ENCODE measurements at places on chromosomes 1 and 21. TPM values are rescaled to one million over a fixed set of nuclear protein-coding genes. Genes with fewer than 3 reads are reported as not detected.

Gene IFI44
- not detected for polyA plus RNA-seq

Gene HMCN1
- polyA plus RNA-seq: 2.7 TPM

Gene LAMTOR2
- polyA plus RNA-seq: 113 TPM

Gene SPRR2A
- polyA plus RNA-seq: 0.43 TPM

Gene KCND3
- polyA plus RNA-seq: 0.18 TPM

Gene G0S2
- polyA plus RNA-seq: 8.2 TPM

Gene SEC22B
- polyA plus RNA-seq: 16.6 TPM

Gene CDK18
- 17.3 TPM for polyA plus RNA-seq

Gene ALX3
- not detected for polyA plus RNA-seq

Gene TGFBR3
- 1.7 TPM for polyA plus RNA-seq

Gene PCP4
- polyA plus RNA-seq: 7.3 TPM

Gene SMCP
- polyA plus RNA-seq: not detected

Gene VWA1
- polyA plus RNA-seq: 7.2 TPM

Gene LRRC7
- polyA plus RNA-seq: 0.75 TPM

Gene KIF14
- 10.8 TPM for polyA plus RNA-seq

Gene HES5
- polyA plus RNA-seq: 0.16 TPM

Gene HSD3B2
- polyA plus RNA-seq: not detected

Gene MYOG
- not detected for polyA plus RNA-seq

All from GM23338 (cell line).